ENCODE measurements at places on chromosomes 6 and 20.

DNA sequence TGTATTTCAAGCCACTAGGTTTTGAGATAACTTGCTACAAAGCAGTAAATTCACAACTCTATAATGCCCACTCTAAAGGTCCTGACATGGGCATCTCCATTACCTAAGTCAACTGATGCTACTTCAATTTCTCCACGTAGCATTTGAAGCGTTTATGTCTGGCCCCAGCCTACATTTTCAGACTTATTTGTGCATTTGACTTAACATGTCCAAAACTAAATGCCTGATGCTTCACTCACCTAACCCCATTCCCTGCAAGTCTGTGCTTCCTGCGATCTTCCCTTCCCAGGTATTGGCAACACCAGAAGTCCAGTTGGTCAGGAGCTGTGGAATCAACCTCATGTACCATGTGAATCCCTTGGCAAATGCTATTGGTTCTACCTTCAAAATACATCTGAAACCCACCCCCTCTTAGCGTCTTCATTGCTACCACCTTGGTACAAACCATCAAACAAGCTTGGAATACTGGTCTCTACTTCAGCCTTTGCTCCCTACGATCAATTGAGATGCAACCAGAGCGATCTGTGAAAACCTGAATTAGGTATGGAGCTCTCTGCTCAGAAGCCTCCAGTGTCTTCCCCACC is 12.8 kb upstream of the ZNFX1 start:
- DNase-seq: no peak

- DNase-seq: no peak
These were observed 152.2 kb downstream of the TRIM27 start for GRCh38 chr6:28771401-28772267.

GRCh38 chr6:18551228-18551627 is 164.1 kb downstream of the RNF144B start:
- DNase-seq: no peak

- no peak for DNase-seq
These were observed 64.0 kb upstream of the ADGRF4 start for GRCh38 chr6:47634210-47635047.

DNA sequence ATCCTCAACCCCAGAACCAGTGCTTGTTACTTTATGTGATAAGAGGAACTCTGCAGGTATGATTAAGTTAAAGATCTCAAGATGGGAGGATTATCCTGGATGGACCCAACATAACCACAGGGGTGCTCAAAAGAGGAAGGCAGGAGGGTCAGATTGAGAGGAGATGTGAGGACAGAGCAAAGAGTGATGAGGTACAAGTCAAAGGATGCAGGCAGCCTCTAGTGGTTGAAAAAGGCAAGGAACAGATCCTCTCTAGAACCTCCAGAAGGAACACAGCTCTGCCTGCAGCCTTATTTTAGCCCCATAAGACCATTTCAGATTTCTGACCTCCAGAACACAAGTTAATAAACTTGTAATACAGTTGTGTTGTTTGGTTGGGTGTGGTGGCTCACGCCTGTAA is 41.2 kb downstream of the PDSS2 start:
- peak; percentile 33 for DNase-seq

- no peak for DNase-seq
These were observed 502.4 kb upstream of the PTCHD4 start for GRCh38 chr6:48613231-48613949.

DNA sequence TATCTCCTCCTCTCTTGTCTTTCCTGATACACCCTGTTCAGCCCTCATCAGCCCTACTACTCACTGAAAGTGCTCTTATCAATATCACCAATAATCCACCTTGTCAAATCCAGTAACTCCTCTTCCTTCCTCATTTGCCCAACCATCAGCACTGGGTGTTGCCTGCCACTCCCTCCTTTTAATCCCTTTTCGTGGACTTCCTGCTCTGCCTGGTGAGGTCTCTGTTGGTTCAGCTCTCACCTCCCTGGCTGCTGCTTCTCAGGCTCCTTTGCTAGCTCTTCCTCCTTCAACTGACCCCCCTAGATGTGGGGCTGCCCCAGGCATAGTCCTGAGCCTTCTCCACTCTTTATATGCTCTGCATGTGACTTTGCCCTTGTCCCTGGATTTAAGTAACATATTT is 92.5 kb downstream of the PREP start:
- no peak for DNase-seq

- no peak for DNase-seq
These were observed 27.2 kb downstream of the KCNQ2 start for GRCh38 chr20:63445075-63445734.

DNA sequence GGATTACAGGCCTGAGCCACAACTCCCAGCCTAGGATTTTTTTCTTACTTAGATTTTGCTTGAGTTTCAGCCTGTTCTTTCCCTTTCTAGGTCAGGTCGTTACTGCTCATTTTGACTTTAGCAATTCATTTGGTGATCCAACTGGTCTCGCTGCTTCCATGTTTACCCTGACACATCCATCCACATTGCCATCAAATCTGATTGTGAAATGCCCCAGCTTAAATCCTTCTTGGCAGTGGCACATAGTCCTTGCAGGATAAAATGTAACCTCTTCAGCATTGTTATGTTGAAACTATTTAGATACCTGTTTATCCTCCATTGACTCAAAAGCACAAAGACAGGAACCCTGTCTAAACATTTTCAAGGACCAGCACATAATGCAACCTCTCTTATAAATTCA is 77.2 kb downstream of the DNAH8 start:
- no peak for DNase-seq

GRCh38 chr6:99432877-99433276 is 7.8 kb upstream of the PNISR start:
- no peak for DNase-seq

GRCh38 chr20:6698056-6698455 is 69.4 kb upstream of the BMP2 start:
- DNase-seq: no peak

DNA sequence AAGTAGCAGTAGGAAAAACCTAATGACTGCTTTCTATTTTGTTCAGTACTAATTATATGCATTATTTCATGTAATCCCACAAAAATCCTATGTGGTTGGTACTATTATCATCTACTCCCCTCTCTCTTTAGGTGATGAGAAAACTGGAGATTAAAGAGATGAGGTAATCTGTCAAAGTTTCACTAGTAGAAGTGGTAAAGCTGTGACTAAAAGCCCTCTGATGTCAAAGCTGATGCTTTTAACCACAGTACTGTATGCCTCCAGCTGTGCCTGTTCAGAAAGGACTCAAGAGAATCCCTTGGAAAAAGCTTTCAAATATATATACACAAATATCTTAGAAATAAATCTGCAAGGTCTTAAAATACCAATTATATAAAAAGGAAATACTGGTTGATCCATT is 38.0 kb downstream of the PHIP start:
- no peak for DNase-seq

DNA sequence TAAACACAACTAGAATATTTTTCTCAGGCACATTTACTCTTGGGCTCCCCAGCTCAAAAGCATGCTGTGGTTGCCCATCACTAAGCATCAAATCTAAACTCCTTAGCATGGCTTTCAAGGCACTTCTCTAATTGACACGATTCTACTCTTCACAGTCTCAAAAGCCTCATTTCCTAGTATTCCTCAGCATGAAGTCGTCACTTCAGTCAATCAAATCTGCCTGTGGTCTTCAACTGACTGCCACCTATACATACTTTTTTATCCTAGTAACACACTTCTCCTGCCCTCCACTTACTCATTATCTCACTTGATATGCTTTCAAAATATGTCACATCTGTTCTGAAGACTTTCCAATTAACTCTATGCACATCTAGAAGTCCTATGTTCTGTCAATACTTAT is 110.3 kb downstream of the TBC1D32 start:
- no peak for DNase-seq

DNA sequence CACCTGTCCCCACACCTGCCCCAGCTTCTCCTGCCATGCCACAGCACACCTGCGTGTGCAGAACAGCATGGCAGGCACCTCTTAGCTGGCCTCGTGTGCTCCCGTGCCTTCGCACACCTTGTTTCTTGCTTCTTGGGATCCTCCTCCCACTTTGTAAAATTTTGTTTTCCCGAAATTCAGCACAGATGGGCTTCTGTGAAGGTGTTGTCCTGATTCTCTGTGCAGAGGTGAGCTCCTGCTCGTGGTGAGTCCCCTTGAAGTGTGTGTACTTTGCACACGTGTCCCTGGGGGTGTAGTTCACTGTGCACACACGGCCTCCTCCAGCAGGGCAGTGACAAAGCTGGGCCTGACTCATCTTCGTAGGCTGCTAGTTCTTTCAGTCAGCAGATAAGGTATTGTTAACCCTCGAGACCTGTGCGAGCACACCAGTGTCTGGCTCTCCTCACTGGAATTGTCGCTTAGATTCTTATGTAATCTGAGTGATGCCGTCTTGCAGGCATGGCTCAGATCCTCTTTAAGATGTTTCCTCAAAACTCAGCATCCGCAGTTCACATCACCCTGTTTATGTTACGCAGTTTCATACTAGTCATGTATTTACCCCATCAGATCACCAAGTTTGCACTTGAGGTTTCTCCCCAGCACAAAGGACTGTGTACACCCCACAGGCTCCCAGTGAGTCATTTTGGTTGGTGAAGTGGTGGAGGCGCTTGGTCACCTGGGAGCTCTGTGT is 77.7 kb downstream of the CDYL start:
- no peak for DNase-seq

DNA sequence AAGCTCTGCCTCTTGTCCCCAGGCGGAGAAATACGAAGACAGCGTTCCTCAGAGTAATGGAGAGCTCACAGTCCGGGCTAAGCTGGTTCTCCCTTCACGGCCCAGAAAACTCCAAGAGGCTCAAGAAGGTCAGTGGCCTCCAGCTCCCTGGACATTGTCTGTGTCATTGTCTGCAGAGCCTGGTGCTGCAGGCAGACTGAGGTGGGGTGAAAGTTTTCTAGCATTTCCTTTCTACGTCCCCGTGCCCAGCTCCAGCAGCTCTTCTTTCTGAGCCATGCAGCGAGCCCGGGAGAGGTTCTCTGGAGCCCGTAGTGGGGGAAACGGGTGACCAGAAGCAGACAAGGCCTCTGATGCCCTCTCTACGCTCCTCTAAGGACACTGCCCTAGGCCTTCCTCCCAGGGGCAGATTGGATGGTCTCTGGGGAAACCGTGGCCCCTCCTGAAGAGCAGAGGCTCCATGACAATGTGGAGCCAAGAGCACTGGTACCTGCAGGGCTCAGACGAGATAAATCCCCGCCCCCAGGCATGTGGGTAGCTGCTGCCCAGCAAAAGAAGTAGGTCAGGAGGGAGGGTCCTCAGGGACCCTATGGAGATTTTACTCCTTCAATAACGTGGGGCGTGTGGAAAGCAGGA is 58.4 kb downstream of the EZR start:
- DNase-seq: no peak

DNA sequence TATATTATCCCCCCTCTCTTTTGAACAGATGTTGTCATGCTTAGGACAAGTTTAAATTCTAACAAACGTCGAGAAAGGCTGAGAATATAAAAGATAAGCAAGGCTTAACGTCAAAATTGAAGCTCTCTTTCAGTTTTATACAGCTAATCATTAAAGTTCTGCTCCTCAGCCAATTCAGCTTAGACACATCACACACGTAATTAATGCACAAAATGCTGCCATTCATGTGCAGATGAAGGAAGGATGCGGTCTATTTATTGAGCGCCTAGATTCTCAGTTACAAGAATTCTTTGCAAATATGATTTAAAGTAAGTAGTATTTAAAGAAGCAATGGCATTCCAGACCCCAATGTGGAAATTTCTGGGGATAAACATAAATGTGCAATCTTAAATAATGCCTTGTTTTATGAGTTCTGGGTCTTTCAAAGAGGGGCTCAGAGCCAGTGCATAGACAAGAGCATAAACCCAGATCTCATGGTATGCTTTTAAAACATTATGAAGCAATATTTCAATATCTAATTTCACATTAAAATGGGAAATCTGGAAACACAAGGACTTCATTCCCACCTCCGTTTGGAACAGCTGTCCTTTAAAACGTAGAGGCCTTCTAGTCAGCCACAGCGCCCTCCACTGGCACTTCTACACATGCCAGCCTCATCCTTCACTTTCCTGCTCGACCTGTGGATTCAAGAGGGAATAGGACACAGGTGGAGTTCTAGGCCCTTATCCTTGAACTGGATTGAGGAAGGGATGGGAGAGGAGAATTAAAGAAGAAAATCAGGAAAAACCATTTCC is 85.8 kb downstream of the LYRM4 start:
- DNase-seq: peak; percentile 55

DNA sequence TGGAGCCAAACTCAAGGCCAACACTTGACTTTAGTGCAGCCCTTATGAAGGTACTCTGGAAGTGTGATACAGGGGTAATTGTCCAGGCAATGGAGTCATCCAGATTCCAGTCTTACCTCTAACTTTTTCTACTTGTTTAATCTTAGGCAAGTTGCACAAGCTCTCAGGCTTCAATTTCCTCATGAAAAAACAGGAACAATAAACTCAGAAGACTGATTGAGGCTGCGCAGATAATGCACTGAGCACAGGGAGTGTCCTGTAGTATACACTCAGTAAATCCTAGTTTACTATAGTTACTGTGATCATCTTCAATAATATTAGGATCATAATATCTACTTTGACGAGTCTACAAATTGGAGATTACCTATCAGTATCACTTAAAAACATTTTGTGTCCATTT is 127.5 kb upstream of the SMLR1 start:
- DNase-seq: no peak

GRCh38 chr20:36441416-36441815 is 99.9 kb upstream of the MYL9 start:
- no peak for DNase-seq

- peak; percentile 75 for DNase-seq
These were observed 38.6 kb downstream of the KIAA0408 start for GRCh38 chr6:127420556-127420955.

DNA sequence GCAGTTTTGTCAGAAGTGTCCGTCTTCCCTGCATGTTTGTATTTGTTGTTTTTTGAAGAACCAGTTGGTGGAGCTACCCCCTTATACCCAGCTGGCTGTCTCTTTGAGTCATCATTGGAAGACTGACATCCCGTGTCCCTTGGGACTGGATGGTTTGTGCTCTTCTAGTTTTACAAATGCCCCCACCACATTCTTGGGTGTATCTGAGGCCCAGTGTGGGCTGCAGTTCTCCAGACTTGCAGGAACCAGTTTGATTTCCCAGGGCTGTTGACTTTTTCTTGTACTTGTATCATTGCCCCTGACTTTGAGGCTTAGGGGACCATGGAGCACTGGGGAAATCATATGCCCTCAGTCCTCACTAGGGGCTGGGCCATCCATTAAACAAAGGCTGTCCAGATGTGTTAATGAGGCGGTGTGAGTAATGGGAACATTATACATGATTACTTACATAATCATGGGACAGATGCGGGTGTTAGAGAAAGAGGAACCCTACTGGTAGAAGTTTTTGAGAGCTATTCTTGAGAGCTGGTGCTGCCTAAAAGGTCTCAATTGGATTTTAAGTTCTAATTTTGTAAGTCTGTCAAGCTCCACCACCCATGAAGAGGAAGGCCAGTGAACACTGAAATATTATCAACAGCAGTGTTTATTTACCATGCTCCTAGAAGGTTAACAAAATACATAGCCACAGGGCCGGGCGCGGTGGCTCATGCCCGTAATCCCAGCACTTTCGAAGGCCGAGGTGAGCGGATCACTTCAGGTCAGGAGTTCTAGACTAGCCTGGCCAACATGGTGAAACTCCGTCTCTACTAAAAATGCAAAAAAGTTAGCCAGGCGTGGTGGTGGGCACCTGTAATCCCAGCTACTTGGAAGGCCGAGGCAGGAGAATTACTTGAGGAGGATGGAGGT is 8.5 kb downstream of the JARID2 start:
- no peak for DNase-seq

Measured in D341Med (cell line).